Caki2 (cell line): ENCODE measurements at places on chromosomes 2 and 18.
A peak's percentile ranks its signal among the peaks of the same experiment; 100 is the strongest.

- DNase-seq, result no peak
These were observed 33.7 kb downstream of the SOX11 start for GRCh38 chr2:5725794-5726463.

DNA sequence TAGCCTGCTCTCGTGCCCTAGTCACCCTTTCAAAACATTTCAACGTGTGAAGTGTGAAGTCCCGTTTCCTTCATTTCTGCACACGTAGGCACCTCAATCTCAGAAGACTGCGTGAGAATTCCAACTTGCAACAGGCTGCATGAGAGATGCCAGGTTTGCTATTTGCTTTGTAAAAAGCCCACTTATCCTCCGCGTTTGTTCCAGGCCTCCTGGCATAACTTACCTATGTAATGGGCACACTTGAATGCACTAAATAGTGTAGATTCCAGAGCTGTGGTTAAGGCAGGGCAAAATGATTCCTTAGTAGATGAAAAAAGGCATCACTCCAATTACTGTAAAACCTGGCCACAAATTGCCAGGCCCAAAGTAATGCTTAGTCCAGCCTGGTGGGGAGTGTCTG lies 179.6 kb downstream of the INO80D start:
- DNase-seq, result no peak

- DNase-seq, result no peak
These were observed 679 bp upstream of the WDR75 start for GRCh38 chr2:189440644-189440946.

DNA sequence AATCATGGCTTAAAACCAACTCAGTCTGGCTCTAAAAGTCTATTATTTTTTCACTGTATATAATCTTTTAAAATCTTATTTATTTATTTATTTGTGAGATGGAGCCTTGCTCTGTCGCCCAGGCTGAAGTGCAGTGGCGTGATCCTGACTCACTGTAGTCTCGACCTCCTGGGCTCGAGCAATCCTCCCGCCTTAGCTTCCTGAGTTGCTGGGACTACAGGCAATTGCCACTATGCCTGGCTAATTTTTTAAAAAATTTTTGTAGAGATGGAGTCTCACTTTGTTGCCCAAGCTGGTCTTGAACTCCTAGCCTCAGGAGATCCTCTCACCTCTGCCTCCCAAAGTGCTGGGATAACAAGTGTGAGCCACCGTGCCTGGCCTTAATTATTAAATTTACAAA lies 14.5 kb downstream of the GORASP2 start:
- DNase-seq, result no peak

DNA sequence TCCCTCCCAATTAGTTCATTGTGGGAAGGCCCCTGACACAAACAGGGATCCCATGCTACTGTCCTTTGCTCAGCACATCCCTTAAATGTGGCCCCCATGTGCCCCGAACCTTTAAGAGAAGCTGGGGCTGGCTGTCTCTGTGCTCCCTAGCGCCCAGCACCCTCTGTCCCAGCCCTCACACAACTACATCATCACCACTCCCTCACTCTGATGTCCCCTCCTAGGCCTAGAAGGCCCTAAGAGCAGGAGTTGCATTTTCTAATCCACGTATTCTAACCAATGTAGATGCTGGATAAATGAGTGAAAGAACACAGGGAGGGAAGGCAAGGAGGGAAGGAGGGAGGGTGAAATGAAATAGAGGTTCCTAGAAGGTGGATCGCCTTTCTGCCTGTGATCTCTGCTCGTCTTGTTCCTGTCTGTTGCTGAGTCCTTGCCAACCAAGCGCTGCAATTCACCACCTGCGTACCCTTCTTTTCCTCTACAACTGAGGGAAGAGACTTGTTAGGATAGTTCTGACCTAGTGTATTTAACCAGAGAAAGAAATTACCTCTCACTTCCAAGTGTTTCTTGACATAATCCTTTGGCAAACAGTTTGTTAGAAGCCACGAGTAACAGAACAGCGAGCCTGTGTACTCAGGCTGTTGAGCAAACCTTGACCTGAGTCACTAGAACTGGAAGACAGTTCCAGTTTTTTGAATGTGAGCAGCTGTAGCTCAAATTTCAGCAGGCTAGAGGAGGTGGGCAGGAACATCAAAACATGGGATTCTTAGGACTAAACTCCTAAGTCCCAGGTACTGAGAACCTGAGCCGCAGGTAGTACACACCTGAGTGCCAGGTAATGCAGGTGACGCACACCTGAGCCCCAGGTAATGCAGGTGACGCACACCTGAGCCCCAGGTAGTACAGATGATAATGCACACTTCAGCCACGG lies 181.5 kb upstream of the ID2 start:
- no peak for DNase-seq

- DNase-seq, result no peak
These were observed 162.6 kb downstream of the KCNE4 start for GRCh38 chr2:223214394-223215253.

- DNase-seq, result no peak
These were observed 341.2 kb downstream of the ZNF521 start for GRCh38 chr18:25010623-25011374.

DNA sequence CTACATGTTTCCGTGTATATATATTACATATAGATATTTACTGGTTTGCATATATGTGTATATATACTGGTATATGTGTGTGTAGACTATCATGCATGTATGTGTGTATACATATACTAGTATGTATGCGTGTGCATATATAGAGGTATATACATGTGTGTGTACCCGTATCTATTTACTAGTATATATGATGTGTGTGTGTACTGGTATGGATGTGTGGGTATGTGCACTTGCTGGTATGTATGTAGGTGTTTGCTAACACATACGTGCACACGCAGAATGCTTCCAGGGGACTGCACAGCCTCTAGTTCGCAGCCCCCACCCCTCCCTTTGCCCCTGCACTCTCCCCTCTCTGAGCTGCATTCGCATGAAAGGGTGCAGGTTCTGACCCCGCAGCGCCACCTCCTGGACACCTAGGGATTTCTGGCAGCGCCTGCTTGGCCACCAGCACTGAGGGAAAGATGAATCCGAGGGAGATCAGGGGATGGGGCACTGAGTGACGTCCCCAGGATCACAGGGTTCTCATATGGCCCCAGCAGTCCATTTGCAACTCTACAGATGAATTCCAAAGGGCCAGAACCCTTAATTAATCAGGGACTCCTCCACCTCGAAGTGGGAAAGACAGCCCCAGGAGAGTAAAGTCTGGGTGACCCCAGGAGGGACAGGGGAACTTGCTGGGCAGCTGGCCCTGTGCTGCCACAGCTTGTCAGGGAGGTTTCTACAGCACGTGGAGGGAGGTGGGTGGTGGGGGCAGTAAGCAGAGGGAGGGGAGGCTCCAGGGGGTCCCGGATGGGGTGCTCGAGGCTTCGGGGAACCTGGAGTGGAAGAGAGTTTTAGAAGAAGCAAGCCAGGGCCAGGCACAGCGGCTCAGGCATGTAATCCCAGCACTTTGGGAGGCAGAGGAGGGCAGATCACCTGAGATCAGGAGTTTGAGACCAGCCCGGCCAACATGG lies 66.8 kb upstream of the ASAP2 start:
- peak; percentile 57 for DNase-seq

GRCh38 chr2:113901943-113902342 lies 12.1 kb downstream of the ACTR3 start:
- DNase-seq, result no peak

DNA sequence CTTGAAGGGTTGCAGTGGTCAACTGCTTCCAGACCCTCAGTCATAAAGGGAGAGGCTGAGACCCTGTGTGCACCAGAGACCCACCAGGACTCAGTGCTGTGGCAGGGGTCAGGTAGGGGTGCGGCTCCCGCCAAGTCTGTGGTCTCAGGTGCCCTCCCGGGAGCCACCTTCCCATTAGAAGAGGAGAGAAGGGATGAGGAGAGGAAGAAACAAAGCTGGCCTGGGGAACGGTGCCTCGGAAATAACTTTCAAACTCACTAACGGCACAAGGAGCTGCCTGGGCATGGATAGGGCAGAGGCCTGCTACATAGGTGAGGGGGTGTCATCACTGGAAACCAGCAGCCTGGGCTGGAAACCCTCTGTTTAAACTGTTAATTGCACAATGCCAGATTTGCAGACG lies 84.9 kb downstream of the TPO start:
- DNase-seq, result no peak

DNA sequence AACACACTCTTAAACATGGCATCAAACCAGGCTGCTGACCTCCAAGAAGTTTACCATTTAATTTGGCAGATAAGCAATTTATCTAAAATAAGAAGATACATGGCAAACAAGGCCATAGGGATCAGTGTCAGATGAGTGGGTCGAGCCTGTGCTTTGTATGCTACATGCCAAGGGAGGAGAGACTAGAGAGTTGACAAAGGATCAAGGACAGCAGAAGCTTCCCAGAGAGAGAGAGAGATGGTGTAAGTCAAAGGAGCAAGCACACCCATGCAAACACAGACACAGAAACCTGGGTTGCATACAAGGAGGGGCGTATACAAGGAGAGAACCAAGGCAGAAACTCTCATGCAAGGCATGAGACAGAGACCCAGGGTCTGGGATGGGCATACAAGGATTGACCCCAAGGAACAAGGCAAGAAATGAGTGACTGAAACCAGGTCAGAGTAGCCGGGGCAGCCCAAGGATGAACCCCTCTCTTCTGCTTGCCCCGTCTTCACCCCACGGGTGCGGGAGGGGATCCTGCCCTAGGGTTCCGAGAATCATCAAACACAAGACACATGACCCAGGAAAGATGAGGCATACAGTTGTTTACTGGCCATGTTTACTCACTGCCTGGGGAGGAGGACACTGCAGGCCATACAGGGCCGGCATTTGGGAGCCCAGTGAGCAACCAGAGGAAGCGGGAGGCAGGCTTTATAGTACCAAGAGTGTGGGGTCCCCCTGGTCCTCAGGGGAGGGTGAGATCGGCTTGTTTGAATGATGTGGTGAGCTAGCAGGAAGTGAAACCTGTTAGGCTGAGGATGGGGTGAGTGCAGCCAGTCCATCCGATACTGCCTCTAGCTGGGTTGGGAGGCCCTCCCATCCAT lies 529.2 kb upstream of the ID2 start:
- DNase-seq, result no peak

GRCh38 chr2:66439812-66440542 lies 5.1 kb downstream of the MEIS1 start:
- DNase-seq, result no peak

DNA sequence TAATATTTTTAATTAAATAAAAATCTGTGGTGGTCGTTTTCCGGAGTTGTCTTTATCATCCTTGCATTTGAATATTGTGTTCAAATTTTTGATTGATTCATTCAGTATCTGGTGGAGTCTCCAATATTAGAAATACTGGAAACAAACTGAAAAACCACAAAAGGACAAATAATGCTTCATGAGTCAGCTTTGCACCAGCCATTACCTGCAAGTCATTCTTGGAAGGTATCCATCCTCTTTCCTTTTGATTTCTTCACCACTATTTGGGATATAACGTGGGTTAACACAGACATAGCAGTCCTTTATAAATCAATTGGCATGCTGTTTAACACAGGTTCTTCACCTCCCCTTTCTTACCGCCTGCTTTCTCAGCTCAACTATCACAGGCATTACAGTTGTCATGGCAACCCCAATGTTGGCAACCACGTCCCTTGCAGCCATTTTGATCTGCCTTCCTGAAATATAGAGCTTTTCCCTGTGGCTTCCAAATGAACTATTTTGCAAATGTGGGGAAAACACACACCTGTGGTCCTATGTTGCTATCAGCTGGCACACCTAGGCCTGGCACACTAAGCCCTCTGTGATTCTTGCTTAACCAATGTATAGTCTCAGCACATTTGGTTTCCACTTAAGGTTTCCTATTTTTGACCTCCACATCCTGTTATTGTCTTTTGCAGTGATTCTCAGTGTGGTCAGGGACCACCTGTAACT lies 6.5 kb downstream of the CTLA4 start:
- no peak for DNase-seq

GRCh38 chr2:15527074-15527739 lies 33.9 kb downstream of the NBAS start:
- DNase-seq, result no peak

DNA sequence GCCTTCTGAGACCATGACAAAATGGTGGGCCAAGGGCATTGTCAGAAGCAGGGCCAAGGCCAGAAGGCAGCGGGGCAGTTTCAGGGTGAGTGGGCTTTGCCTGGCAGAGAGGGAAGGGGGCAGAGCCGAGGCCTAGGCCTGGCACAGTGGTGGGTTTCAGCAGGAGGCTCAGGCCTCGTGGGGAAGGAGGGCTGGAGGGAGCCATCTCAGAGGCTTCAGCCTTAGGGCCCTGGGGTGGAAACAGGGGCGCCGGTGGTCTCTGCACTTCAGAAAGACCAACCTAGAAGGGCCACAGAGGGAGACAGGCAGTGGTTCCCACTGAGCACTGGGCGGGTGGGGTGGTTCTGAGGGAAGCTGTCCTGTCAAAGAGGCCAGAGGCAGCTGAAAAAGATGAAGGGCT lies 58.0 kb upstream of the SMAD7 start:
- DNase-seq, result no peak

GRCh38 chr18:13120255-13120654 lies 98.3 kb upstream of the LDLRAD4 start:
- no peak for DNase-seq

GRCh38 chr18:79871026-79871390 lies 73.3 kb downstream of the KCNG2 start:
- no peak for DNase-seq

- peak; percentile 56 for DNase-seq
These were observed 9.5 kb upstream of the ZNF396 start for GRCh38 chr18:35386600-35387100.

DNA sequence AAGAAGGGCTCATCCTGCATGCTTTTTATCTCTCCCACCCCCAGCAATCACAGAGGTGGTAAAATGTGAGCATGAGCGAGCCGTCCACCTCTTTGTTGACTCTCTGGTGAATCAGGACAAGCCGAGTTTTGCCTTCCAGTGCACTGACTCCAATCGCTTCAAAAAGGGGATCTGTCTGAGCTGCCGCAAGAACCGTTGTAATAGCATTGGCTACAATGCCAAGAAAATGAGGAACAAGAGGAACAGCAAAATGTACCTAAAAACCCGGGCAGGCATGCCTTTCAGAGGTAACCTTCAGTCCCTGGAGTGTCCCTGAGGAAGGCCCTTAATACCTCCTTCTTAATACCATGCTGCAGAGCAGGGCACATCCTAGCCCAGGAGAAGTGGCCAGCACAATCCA lies 19.5 kb downstream of the LIPG start:
- no peak for DNase-seq

DNA sequence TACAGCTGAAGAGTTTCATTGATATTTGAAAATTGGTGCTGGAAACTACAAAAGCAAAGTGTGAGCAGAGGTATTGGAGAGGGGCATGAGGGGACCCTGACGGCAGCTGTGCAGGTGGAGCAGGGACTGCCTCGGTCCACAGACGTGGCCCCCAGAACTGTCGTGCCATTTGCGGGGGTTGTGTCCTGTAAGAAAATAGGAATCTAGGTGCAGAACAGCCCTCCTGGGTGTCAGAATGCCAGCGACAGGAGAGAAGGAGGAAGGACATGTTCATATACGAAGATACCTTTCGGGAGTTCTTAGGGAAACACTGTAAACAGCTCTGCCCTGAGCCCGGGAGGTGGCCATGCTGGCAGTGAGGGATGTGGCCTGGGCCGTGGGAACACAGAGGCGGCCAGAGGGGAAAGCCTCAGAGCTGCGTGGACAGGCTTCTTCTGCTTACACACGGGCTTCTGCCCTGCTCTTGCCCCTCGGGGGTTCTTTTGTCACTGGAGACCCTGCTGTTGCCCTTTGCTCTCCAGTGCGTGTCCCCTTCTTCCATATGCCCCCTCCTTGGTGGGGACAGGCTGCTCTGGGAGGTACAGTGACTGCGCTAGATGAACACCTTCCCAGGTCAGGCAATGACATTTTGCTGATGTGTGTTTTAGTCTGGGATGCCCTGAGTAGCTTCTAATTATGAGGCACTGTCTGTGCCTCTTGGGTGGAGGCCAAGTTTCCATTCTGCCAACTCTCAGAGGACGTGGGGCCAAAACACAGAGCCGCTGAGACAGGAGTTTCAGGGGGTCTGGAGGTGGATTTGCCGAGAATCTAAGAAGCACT lies 81.9 kb upstream of the TXNDC2 start:
- no peak for DNase-seq
